GM03348 (cell line): ENCODE measurements at places on chromosomes 4 and X.

DNA sequence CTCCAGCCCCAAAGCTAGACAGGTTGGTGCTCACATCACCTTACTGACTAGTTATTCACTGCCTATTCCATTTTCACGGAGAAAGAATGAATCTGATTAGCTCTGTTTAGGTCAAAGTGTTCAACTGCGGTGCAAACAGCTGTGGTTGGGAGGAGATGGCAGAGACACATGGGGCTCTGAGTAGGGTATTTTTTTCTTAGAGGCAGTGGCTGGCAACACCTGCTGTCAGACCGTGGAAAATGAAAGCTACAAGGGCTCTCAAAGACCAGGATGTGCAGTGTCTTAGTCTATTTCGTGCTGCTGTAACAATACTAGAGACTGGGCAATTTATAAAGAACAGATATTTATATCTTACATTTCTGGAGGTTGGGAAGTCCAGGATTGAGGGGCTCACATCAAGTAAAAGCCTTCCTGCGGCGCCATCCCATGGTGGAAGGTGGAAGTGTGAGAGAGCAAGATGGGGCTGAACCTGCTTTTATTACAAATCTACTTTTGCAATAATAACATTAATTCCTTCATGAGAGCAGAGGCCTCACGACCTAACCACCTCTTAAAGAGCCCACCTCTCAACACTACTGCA lies 10.6 kb downstream of the NYX start:
- DNase-seq, result no peak

GRCh38 chr4:128942607-128943006 lies 133.1 kb downstream of the JADE1 start:
- no peak for DNase-seq

DNA sequence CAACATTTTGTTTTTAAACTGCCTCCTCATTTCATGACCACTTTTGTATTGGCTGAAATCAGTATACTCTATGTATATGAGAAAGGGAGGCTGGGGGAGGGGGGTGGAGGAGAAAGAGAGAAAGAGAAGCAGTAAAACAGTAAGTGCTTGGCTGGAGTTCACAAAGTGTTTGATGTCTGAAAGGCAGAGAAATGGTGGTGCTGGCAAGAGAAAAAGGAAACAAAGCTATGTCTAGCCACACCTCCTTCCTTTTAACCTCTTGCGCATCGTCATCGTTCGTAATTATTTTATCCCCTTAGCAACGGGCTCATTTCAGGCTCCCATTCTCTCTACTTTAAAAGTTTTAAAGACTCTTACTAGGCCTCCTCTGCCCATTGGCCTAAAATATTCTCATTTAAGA lies 25.6 kb downstream of the RPA4 start:
- DNase-seq, result no peak

DNA sequence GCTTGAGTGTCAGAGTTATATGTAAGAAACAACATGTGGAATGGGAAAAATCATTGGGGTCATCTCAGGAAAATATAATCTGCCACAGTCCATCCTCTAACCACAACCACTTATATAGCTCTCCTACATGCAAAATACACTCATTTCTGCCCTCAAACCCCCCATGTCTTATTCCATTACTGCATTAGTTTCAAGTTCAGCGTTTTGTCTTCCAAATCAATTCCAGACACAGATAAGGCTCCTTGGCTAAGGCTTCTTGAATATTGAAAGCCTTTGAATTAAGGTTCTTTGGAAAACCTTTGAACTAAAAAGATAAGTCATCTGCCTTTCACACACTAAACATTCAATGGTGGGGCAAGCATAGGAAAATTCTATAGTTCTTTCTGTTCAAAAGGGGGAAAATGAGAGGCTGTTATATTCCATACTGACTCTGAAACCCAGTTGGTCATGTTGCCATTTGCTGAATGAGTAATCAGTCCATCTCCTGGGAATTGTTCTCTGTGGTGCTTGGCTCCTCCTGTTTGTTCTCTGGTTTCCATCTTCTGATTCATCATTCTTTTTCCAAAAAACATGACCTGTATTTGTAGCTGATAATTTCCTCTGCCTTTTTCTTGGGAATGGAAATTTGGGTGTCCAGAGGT lies 218.7 kb downstream of the BMPR1B start:
- peak; percentile 77 for DNase-seq

GRCh38 chr4:168870004-168870403 lies 140.1 kb downstream of the CBR4 start:
- no peak for DNase-seq

DNA sequence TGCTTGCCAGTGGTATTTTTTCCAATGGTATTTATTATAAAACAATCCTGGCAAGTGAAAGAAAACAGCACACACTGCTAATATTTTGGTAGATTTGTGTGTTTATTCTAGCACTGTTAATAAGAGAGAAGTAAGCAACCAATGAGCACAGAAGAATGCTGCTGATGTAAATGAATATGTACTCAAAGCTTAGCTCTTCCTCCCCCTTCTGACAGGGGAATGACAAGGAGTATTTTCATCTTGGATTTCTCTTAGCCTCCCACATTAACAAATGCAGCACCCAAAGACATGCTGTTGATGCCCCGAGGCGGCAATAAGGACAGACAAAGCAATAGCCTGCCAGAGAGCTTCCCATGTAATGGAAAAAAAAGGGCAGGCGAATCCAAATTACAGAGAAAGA lies 18.6 kb downstream of the ARHGAP6 start:
- no peak for DNase-seq

GRCh38 chrX:47351706-47352105 lies 18.7 kb upstream of the ZNF157 start:
- DNase-seq, result peak; percentile 8

GRCh38 chrX:638482-639131 lies 8.0 kb downstream of the SHOX start:
- DNase-seq, result no peak
